Activated CD4-positive, alpha-beta T cell treated with anti-CD3 and anti-CD28 coated beads, Interleukin-2, amount 50 U/mL, for 1 hour (primary cell): ENCODE measurements at places on chromosomes 13 and 19.

DNA sequence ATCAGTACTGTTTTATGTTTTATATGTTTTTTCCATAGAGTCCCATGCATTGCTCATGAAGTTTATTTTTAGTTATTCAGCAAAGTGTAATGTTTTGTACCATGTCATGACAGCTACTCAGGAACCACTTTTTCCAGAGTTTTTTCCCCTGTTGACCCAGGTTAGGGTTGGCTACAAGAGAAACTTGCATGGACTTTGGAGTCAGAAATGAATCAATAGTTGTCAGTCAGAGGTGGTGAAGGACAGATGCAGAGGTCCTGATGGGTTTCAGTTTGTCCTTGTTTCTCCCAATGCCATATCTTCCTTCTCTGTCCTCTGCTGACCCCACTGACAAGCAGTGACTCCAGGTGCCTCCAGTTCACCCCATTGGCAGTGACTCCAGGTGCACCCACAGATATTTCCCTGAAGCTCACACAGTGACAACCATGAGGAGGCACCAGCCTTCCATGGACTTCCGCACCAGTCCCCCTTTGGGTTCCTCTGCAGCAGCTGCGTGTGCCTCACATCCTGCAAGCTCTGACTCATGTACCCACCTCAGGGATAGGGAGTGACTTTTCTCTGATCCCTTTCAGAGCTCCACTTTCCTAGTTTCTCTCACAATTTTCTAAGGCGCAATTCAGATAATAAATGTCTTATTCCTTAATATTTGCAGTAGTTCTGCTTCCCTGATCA, 92.1 kb downstream of the AKAP11 start:
- no peak for DNase-seq

GRCh38 chr13:109393045-109393444, 393.3 kb downstream of the IRS2 start:
- no peak for DNase-seq

DNA sequence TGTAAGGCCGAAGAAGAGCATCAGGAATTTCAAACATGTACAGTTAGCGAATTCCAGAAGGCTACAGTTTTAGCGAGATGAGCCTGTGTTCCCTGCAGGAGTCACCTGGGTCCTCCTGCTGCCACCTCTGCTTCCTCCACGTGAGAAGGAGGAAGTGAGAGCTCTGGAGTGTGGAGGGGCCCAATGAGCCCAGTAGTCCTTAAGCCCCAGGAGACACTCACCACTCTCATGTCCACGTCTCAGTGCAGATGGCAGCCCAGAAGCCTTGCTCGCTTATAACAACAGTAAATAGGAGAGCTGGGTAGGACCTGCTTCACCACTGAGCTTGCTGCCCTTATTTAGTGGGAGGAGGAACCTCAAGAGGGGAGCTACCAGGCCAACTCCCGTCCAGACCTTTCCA, 44.3 kb downstream of the SERP2 start:
- DNase-seq = no peak

- no peak for DNase-seq
These were observed 32.9 kb downstream of the PSG1 start for GRCh38 chr19:42846597-42846996.

DNA sequence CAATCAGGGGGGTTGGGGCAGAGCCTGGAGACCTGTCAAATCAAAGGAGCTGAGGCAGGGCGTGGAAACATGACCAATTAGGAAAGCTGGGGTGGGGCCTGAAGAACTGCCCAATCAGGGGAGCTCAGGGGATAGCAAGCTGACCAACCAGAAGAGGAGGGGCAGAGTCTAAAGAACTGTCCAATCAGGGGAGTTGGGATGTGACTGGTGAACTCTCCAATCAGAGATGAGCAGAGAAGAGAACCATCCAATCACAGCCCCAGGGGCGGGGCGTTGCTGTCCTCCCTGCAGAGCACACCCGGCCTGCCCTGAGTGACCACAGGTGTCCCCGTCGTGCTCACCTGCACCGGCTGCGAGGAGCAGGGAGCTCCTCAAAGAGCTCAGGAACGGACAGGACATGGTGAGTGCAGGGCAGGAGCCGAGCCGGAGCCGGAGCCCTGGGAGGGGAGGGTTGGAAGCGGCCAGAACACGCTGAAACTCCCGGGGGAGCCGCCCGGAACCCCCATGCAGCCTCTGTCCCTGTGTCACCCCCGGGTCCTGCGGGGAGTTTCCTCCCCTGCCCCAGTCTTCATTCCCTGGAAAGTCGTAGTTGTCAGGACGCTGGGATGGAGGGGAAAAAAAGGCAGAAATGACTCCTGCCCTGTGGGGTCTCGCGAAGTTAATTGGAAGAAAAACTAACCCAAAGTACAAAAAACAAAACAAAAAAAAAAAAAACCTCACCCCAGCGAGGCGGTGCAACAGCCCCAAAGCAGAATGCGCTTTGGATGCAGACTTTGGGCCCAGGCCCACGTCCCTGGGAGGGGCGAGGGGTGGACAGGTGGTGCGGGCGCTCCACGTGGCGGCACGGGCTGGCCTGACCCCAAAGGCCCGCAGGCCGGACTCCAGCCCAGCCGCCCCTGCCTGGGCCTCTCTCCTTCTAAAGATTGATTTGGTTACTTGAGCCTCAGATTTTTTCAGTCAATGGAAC, at the start of gene ZNF556:
TSS of gene ZNF556 (plus strand) at position 311 of the 967 bp plus-strand sequence. CDS start at position 398, 87 bp downstream.
- no peak for DNase-seq

DNA sequence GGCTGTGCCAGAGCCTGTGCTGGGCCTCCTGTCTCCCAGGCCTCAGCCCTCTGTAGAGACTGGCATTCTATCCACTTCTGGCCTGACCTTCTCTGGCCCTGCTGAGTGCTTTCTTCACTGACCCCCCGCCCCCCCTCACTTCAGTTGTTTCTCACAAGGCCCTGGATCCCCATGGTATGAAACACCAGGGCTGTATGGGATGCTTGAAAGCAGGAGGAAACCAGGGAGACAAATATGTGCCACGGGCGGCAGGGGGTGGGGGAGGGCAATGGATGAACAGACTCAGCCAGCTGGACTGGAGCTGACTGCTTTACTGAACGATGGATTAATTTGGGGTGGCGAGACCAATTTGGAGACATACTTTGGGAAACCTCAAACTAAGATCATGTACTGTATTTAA, 14.0 kb downstream of the IRGC start:
- no peak for DNase-seq

DNA sequence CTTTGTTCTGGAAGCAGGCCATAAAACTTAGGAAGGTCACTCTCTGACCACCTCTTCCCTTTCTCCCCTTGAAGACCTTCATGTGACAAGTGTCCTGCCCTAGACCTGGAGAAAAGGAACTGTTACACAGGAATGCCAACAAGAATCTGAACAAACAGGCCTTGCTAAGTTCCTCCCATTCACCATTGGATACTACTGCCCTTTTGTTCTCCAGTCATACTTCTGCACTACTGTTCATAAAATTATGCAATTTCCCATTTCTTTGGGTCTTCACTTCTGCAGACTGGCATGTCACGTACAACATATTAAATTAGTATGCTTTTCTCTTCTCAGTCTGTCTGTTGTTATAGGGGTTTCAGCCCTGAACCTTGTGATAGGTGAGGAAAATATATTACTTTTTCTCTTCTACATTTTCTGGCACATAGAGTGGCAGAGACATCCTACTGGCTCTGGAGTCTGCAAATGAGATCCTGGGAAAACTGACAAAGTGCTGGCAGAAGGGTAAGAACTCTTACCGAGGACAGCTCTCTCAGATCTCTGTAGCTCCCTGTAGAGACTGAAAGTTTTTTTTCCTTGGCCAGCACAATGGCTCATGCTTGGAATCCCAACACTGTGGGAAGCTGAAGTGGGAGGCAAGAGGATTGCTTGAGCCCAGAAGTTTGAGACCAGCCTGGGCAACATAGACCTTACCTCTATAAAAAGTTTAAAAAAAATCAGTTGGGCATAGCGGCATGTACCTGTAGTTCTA, 87.6 kb upstream of the SPRY2 start:
- no peak for DNase-seq

- no peak for DNase-seq
These were observed 124.7 kb downstream of the PCCA start for GRCh38 chr13:100213576-100213975.
